ENCODE measurements at places on chromosomes 7 and 10. TPM values are rescaled to one million over a fixed set of nuclear protein-coding genes. Genes with fewer than 3 reads are reported as not detected.

DNA sequence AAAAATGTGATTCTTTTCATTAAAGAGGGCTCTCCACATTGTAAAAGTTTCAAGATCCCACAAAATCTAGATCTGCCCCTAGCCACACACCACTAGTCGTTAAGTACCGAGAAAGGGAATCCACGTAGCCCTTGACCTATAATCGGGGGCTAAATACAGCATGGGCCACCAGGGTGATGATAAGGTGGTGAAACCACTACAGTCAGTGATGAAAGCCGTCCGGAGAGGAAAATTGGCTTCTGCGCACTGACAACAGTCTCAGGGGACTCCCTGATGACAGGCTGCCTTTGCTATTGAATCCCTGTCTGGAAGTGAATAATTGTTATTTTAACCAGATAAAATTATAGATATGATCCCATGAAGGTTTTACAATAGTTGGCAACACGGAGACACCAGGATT, 4.6 kb downstream of the TECTB start:
- DNase-seq, result no peak

DNA sequence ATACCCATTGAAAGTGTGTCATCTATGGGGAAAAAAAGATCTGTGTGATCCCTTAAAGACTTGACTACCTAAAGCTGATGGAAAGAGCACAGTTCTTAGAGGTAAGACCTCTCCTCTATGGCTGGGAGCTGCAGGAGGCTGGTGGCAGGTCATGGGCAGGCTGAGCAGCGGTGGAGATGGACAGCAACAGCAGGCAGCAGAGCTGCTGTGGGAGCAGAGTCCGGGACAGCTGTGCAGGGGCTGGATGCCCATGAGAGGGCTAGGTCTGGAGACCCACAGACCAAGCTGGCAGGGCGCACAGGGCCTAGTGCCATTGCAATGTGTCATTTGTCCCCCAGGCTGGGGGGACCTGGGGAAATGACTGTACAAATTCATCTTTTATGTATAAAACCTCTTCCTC, 13.4 kb upstream of the EPHA1 start:
- DNase-seq, result no peak

- DNase-seq, result no peak
These were observed 299 bp upstream of the PBLD start for GRCh38 chr10:68333058-68333395.

- no peak for DNase-seq
These were observed 1.6 kb downstream of the BICC1 start for GRCh38 chr10:58514111-58514770.

The ABCB1 gene
- 2.4 TPM for total RNA-seq

The INPP5A gene
- total RNA-seq, result 61.0 TPM

The TMEM26 gene
- total RNA-seq, result 11.7 TPM

The TRIL gene
- total RNA-seq, result 20.4 TPM

The CPED1 gene
- total RNA-seq, result 78.4 TPM
